ENCODE measurements at places on chromosomes 5 and 9.
A peak's percentile ranks its signal among the peaks of the same experiment; 100 is the strongest.

DNA sequence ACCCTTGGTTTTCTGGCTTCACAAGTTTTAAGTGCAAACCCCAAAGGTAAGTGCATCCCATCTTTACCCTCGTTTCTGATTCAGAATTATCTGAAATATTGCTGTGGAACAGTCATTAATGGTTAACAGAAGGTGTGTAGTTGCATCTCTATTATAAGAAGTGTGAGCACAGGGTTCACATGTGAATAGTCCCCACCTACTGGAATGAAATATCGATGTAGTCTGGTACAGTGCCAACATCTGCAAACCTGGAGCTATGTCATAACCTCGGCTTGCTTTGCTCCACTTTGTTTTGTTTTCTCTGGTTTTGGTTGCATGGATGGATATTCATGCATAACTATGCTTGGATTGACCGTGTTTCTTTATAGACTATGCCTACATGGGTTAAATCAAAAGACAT is 12.6 kb downstream of the HTR4 start:
- no peak for DNase-seq

- no peak for DNase-seq
Measured at GRCh38 chr5:10036136-10036815, 213.4 kb downstream of the ATPSCKMT start.

- DNase-seq = no peak
Measured at GRCh38 chr5:135643881-135644766, 65.3 kb upstream of the CXCL14 start.

DNA sequence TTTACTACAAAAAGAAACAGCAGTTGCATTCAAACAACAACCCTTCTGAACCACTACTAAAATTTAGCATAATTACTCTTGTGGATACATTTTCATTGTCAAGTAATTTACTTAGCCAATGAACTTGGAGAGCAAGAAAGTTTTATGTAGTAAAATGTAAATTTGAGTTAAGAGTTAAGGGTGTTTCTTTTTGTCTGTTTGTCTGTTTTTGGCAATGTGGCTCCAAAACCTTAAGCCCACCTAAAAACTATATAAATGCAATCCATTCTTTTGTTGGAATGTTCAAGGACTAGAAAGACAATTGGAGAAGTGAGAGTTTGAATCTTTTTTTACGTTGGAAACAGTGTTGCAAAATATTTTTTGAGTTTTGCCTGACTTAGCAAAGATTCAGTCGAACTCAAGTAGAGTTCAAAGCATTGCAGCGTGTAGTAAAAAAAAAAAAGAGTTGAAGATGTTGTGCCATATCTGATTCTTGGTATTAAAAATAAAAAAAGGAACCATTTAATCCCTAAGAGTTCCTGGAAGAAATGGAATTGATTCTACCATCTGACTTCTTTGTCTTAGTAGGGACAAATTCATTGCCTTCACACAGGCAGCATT is 867 bp downstream of the SYK start:
- peak; percentile 44 for DNase-seq

GRCh38 chr5:137342764-137343163 is 156.4 kb downstream of the SPOCK1 start:
- peak; percentile 15 for DNase-seq

DNA sequence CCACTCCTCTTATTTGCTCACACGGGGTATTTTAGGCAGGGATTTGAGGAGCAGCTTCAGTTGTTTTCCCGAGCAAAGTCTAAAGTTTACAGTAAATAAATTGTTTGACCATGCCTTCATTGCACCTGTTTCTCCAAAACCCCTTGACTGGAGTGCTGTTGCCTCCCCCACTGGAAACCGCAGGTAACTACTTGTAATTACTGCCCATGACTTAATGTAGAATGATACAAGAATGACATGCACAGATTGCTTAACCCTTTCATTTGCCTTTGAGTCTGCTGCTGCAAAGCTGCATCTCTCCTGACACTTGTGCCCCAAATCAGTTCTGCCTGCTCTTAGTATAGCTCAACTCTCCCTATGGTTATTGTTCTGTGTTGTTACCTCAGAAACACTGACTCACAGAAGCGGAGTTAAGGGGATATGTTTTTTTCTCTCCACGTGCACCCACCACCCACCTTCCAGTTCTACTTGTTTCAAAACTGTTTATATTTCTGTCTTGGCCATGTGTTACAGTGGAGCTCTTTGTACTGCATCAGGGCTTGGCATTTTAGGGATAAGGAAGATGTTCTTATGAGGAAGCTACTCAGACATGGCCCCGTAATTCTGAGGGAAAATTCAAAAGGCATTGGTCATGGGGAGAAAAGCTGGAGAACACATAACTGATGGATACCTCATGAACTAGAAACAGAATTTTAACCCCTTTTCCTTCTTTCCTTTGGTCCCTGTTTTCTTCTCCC is 2.3 kb downstream of the ADRB2 start:
- peak; percentile 35 for DNase-seq

DNA sequence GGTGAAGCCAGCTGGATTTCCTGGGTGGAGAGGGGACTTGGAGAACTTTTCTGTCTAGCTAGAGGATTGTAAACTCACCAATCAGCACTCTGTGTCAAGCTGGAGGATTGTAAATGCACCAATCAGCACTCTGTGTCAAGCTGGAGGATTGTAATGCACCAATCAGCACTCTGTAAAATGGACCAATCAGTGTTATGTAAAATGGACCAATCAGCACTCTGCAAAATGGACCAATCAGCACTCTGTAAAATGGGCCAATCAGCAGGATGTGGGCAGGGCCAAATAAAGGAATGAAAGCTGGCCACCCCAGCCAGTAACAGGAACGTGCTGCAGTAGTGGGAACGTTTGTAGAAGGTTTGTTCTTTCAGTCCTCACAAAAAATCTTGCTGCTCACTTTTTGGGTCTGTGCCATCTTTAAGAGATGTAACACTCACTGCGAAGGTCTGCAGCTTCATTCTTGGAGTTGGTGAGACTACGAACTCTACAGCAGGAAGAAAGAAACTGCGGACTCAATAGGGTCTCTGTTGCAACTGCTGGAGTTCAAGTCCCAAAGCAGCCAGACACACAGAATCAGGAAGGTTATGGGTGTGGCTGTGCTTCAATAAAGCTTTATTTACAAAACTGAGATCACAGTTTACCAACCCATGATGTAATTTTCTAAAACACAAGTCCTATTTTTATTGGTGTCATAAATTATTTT is 145.7 kb upstream of the ERCC6L2 start:
- peak; percentile 70 for DNase-seq

GRCh38 chr9:13728917-13729811 is 449.7 kb upstream of the MPDZ start:
- DNase-seq = peak; percentile 42

DNA sequence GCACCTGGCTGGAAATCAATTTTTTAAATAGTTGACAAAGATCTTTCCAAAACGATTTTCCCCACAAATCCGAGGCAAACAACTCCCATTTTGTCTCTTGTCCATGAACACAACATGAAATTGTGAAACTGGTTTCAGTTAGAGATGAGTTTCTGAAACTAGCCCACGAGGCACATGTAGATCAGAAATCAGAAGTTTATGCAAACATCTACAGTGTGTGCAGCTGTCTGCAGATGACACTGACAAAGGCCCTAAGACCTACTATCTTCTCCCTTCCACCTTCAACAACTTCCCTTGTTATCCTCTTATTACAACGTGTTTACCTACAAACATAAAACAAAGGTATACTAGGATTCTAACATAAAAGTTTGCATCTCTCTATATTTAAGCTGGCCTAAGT is 183.3 kb downstream of the DIRAS2 start:
- DNase-seq = no peak

DNA sequence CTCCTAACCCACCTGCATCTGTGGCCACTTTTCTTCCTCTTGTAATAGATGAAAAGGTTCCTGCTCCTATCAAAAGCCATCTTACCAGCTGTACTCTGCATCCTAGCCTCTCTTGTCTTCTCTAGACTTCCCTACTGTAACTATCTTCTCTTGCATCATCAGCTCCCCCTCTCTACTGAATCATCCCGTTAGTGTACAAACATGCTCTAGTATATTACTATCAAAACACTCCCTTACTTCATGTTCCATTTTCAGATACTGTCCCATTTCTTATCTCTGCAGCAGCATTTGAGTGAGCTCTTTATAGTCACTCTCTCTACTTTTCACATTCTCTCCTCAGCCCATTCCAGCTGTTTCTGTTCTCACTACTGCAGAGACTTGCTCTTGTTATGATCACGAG is 2.8 kb downstream of the SRA1 start:
- DNase-seq = no peak

DNA sequence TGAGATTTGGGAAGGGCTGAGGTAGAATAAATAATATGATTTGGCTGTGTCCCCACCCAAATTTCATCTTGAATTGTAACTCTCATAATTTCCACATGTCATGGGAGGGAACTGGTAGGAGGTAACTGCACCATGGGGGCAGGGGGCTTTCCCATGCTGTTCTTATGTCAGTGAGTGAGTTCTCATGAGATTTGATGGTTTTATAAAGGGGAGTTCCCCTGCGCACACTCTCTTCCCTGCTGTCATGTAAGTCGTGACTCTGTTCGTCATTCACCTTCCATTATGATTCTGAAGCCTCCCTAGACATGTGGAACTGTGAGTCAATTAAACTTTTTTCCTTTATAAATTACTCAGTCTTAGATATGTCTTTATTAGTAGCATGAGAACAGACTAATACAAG is 115.5 kb upstream of the STARD4 start:
- no peak for DNase-seq

GRCh38 chr5:136000932-136001331 is 27.9 kb upstream of the TGFBI start:
- DNase-seq = no peak

DNA sequence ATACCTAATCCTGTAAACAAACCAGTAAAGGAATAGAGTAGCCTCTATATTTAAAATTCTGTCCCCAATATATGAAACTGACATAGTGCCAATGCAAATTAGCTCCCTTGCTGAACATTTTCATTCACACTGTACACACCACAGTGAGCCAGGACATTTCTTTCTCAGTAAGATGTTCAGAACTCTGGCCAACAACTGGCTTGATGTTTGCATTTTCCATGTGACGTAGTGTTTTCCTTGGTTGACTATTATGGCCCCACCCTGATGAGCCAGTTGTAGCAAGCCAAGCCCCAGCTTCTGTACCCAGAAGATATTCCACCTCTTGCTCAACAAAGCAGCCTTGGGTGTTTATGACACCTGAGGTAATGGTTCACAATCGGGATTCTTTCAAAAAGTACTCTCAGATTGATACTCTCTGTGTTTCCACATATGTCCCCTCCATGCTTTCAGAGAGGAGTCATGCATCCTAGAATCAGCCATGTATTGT is 17.7 kb upstream of the ANXA1 start:
- peak; percentile 76 for DNase-seq

DNA sequence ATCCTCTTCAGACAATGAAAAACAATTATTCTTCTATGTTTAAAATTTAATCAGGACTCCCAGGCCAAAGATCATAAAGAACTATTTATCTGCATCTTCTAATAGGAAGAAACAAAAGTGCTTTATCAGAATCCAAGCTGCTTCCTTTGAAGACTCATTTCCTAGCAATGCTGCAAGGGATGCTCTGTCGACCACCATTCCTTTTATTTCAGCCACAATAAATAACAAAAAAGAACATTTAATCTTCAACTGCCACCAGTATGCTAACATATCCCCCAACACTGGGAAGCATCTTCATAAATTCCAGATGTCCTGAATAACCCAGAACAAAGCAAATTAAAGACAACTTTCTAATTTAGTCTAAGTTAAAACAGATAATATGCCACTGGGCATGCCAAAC is 68.7 kb downstream of the PKD2L2 start:
- no peak for DNase-seq

DNA sequence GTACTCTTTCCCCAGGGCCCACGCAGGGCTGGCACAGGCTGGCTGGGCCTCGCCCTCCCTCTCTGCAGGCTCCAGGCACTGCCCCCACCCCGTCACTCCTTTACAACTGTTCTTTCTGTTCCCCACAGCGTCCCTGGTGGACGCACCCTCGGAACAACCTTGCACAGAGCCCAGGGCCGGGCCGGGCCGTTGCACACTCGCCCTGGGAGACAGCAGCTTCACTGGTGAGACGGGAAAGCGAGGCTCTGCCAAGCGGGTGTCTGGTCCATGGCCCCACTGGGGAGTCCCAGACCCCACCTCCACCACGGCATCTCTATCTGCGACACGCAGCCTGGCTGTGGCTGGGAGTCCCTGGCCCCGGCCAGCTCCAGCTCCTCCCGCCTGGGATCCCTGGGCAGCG is 18.4 kb upstream of the QSOX2 start:
- peak; percentile 88 for DNase-seq
